HT1080 (cell line): ENCODE measurements at places on chromosomes 12 and 14.

DNA sequence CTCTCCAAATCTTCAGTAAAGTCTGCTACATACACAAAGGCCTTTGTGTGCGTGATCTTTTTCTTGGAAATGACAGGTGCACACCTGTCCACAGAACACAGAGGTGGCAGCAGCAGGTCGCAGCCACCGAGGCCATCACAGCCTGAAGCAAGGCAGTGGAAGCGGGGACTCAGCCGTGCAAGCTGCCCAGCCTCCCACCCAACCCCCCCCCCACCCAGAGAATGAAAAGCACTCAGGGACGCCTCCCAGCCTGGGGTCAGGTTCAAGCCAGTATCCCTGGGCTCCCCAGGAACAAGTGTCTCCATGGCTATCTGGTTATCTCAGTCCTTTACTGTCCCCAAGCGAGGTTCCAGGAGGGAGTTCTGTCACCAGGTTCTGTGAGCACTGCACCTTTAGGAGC, 31.2 kb upstream of the TSPAN9 start:
- DNase-seq: no peak

GRCh38 chr12:62720661-62721330, 214.2 kb downstream of the PPM1H start:
- DNase-seq: no peak

- DNase-seq: no peak
Observed at GRCh38 chr12:101809208-101809607, 21.6 kb downstream of the GNPTAB start.

GRCh38 chr14:100388103-100389054, 65.2 kb downstream of the SLC25A47 start:
- DNase-seq: no peak

GRCh38 chr12:76260390-76260748, 87.8 kb downstream of the BBS10 start:
- peak; percentile 41 for DNase-seq

DNA sequence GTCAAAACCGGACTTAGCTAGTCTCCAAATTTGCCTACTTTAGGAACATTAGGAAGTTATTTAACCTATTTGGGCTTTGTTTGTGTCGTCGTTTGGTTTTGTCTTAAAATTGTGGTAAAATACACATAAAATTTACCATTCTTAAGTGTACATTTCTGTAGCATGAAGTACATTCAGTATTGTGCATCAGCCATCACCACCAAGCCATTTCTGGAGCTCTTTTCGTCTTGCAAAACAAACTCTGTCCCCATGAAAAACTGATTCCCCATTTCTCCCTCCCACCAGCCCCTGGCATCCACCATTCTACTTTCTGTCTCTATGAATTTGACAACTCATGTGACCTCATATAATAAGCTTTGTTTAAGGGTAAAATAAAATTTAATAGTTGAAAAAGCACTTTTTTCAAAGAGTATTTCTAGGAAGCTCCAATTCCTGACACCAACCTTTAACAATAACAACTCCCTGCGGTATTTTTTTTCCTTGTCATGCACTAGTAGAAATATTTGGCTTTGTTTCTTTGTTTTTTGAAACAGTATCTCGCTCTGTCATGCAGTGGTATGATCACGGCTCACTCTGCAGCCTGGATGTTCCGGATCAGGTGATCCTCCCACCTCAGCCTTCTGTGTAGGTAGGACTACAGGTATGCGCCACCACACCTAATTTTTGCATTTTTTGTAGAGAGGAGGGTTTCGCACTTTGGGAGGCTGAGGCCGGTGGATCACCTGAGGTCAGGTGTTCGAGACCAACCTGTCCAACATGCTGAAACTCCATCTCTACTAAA, 3.6 kb upstream of the UBC start:
- DNase-seq: no peak

DNA sequence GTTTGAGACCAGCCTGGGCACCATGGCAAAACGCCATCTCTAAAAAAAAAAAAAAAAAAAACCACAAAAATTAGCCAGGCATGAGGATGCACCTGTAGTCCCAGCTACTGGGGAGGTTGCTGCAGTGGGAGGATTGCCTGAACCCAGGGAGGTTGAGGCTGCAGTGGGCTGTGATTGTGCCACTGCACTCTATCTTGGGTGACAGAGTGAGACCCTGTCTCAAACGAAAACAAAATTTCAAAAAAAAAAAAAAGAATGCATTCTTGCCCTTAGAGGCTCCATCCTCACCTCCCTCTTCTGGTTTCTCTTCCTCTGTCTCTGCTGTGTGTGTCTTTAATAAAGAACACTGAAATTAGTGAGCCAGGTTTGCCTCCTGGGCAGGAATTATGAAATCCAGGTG, 107.8 kb downstream of the VCPKMT start:
- DNase-seq: no peak

DNA sequence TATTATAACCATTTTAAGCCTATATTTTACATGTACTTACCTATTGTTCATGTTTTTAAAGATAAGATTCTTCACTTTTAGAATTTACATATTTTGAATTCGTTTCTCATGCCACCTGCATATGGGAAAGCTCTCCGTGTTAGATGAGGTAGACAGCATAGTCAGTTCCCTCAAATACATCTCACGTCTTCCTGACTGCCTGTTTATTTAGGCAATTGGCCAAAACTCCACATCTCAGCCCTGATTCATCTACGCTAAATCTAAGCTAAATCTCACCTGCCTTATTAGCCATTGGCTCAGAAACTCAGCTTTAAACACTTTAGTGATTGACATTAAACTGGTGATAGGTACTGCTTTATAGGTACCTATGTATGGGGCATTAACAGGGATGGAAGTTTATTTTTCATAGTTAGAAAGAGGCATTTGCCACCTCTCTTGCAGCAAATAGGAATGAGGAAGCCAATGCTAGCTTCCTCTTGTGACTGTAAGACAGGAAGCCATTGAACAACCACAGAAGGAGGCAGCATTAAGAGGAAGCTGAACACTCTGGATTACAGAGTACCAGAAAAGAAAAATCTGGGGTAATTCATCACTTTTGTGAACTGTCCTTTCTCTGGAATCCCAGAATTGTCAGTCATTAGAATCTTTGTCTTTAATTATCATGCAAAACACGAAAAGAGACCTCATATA, 111.9 kb downstream of the LRFN5 start:
- DNase-seq: peak; percentile 13

DNA sequence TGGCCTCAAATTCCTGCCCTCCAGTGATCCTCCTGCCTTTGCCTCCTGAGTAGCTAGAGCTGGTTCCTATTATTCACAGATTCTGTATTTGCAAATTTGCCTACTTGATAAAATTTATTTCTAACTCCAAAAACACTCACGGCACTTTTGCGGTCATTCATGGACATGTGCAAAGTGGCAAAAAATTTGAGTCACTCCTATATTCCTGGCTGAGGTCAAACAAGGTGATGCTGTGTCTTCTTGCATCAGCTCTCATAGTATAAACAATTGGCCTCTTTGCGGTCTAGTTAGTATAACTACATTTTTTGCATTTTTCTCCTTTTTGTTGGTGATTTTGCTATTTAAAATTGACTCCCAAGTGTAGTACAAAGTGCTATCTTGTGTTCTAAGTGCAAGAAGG, 24.7 kb downstream of the ATF1 start:
- DNase-seq: peak; percentile 73

- DNase-seq: peak; percentile 43
Observed at GRCh38 chr12:54759751-54760150, 94.6 kb upstream of the MUCL1 start.

DNA sequence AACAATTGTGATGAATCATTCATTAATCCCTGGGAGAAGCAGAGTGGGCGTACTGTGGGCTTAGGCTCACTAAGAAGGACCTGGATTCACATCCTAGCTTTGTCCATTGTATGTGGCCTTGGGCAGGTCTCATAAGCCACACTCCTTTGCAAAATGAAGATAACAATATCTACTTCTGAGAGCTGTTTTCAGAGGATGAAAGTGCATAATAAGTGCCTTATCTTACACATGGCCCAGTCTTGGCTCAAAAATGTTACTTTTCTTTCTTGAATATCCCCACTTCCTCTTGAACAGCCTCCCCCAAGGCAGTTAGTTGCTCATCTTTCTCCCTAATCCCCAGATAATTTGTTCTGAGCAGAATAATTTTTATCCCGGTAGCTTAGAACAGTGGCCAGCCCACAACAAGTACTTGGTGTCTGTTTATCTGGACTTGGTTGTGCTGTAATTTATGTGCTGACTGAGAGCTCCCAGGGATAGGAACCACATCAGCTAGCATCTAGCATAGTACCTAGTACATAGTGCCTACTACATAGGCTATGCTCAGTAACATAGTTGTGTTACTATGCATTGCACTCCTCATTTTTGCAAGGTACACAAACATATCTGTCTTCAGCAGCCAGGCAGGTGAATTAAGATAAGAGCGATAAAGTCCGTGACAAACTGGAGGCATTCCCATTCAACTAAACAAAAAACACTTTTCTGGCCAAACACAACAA, 61.7 kb upstream of the NUDT4 start:
- no peak for DNase-seq

- no peak for DNase-seq
Observed at GRCh38 chr12:70305794-70306193, 60.3 kb upstream of the KCNMB4 start.

- DNase-seq: no peak
Observed at GRCh38 chr14:22479132-22479531, 109.9 kb downstream of the DAD1 start.

DNA sequence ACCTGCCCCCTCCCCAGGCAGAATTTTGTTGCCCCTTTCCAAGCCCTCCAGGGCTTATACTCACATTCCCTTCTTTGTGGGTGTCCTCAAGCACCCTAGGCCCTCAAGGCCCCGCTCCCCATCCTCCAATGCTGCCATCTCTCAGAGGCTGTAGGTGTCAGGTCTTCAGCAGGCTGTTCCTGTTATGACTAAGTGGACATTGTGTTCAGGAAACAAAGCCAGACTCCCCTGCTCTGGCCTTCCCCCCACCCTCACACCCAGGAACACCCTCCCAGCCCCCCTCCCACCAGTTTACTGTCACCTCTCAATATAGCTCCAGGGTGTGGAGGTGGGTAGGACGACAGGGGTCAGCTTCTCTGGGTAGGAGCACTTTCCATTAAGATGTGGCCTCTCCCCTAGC, 1.4 kb upstream of the MYH6 start:
- no peak for DNase-seq

DNA sequence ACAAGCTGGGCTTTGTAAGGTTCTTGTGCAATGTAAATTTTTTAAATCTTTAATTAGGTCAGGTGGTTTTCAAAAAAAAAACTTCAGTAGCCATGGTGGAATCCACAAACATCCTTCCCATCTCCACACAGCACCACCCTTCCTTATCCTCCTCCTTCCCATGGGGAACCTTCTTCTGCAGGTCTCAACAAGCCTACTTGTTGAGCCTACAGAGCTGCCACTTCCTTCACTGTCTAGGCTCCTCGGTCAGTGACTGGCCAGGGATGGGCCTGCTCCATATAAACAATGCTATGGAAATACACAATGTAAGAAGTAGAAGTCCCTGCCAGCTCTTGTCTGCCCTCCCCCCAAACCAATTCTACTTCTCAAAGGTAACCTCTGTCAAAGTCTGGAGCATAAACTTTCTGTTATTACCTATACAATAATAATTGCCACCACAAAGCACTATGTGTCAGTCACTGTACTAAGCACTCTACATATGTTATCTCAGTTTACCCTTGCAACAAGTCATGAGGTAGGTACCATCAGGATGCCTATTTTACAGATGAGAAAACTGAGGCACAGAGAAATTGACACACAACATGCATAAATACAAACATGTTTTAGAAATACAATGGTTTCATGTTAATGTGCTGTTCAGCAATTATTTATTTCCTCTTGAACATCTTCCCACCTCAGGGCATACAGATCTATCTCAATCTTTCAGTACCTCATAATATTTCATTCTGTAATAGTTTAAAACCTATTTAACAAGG, 17.4 kb downstream of the LIMA1 start:
- DNase-seq: no peak

- DNase-seq: no peak
Observed at GRCh38 chr12:63930971-63931370, 86.5 kb downstream of the SRGAP1 start.

GRCh38 chr12:46124848-46125619, 134.7 kb upstream of the SCAF11 start:
- peak; percentile 66 for DNase-seq

DNA sequence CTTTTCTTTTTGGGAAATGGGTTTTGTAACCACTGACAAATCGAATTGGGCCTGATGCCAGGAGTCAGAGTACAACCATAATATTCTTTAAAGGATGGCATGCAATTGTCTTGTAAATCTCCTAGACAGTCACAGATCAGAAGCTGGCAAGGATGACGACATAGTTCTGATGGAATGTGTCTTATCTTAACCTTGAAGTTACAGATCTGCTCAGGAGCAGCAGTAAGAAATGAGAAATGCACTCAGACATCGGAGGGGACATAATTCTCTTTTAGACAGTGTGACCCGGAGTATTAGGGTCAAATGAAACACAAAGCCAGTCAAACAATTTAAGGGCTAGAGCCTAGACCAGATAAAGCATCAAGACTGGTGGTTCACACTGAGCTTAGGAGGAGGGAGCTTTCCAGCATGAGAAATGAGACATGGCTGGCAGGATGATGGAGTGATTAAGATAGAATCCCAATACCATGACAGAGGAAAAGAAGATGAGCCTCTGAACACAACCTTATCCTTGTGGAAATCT, 17.5 kb downstream of the CBX5 start:
- DNase-seq: peak; percentile 46

GRCh38 chr12:118371321-118372282, 1.1 kb downstream of the TAOK3 start:
- DNase-seq: no peak
